IPS-NIHi11 (cell line): ENCODE measurements at places on chromosomes 7 and 10.
A peak's percentile ranks its signal among the peaks of the same experiment; 100 is the strongest.

DNA sequence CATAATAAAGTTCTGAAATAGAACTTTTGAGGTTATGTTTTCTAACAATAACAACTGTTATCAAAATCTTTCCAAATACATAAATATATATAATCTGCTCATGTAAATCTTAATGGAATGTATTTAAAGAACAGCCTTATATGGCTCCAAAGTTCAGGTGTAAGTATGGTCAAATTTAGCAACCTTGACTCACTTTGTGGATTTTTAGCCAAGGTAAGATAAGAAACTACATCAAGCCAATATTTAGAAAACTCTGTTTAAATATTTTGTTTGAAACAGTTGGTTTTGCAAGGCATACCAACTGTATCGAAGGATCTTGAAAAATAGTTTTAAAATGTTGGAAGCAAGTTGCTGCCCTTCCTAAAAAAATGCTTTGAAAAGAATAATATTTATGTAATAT, 228.9 kb upstream of the SEMA3D start:
- DNase-seq, result no peak

- no peak for DNase-seq
Observed at GRCh38 chr10:89245802-89246201, 5.8 kb downstream of the LIPA start.

GRCh38 chr10:17237915-17238444, 9.9 kb downstream of the VIM start:
- no peak for DNase-seq

DNA sequence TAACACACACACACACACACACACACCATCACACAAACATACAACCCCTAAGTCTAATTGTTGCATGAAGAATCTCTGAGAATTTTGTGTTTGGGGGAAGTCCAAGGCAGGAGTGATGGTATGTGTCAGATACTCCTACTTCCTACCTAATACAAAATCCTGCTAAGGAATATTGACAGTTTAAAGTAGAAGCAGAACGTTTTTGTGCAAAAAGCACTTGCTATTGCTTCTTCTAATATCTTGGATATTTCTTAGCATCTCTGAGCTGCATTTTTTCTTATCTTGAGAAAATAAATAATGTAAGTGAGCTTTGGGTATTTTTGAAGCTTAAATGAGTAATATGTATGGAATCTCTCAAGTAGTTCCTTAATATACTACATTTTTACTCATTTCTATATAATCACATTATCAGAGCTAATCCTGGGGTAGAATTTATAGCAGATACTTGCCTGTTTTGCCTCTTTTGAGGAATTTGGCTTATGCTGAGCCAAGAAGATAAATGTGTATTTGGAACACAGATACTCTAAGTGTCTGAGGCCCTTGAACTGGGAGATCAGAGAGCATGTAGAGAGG, 212.3 kb downstream of the DKK1 start:
- no peak for DNase-seq

- no peak for DNase-seq
Observed at GRCh38 chr7:43636093-43636492, 53.2 kb downstream of the STK17A start.

DNA sequence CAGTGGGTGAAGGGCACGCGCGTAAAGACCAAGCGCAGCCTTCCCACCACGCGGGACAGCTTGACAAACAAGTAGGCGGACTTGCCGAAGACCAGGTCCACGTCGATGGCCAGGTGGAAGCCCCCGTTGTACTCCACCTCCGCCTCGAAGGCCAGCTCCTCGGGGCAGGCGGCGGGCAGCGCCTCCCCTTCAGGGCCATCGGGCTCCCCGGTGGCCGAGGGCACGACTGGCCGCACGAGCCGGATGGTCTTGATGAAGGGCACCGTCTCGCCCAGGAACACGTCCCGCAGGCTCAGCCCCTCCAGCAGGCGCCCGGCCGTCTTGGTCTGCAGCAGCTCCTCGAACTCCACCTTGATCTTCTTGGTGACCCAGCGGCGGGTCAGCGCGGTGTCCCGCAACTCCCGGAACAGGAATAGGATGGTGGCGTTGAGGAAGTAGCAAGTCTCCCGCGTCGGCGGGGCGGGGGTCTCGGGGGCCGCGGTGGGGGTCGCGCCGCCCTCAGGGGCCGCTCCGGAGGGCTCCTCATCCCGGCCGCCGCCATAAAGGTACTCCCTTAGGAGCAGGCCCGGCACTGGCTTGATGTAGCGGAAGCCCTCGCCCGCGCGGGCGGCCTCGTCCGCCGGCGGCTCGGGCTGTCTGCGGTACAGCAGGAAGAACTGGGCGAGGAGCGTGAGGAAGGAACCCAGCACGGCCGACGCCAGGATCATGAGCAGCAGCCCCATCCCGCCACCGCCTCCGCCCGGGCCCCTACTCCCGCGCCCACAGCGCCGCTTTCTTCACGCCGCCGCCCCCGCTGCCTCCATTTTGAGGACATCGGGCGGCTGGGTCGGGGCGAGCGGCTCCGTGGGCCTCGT, 507 bp downstream of the PDZD8 start:
- peak; percentile 21 for DNase-seq

DNA sequence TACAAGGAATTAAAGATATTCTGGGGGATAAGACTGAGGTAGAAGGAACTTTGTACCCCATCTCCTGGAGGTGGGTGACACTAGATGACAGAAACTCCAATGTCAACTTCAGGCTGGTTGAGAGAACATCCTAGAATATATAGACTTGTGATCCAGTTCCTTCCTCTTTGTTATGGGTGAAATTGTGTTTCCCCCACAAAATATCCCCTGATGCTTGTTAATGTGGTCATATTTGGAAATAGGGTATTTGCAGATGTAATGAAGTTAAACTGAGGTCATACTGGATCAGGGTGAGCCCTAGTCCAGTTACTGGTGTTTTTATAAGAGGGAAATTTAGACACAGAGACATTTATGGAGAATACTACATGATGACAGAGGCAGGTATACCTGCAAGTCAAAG, 114.0 kb upstream of the NAMPT start:
- DNase-seq, result no peak

DNA sequence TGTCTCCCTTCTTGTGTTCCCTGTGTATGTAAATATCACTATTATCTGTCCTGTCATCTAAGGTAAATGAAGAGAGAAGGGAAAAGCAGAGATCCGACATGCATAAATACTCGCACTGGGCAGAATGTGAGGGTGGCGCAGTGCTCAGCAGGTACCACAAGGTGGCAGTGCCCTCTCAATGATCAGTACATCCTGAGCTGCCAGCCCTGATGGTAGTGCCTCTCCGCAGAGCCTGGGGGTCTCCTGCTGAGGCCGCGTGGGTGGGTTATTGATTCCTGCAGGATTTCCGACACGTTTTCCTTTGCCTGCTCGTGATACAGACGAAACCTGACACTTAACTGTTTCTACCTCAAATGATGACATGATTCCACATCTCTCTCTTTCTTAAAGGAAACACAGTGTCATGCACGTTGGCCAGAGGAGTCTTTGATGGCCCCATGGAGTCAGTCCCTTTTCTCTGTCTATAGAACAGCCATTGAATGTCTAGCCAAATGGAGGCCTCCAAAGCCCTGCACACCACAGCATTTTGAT, 19.8 kb downstream of the RGR start:
- peak; percentile 88 for DNase-seq

DNA sequence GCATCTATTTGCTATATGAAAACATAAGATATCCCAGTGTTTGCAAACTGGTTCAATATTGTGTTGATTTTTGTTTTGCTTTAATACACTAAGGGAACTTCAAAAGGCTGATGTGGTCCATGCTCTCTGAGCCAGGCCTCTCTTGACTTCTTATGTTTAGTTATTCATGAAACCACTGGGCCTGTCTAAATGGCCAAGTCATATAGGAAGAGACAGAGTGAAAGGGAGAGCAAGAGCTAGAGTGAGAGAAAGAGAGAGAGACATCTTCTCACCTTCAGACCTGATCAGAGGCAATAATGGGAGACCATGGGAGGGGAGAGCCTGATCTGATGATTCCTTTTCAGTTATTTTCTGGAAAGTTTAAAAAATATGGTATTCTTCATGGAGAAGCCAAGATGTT, 6.1 kb upstream of the FAS start:
- no peak for DNase-seq

DNA sequence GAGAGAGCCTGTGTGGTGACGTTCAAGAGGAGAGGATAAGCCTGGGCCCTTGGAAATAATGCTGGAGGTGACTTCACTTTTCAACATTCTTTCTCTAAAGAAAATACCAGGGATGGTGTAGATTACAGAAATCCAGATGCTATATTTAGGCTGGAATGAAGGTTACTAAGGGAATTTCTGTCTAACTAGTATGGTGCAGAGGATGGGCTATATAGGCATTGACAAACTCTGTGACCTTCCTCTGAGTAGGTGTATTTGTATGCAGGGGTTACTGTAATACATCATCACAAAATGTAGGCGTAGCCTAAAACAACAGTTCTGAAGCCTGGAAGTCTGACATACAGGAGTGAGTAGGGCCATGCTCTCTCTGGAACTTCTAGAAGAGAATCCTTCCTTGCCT, 155.3 kb upstream of the INHBA start:
- DNase-seq, result no peak

GRCh38 chr10:103885617-103886016, 30.2 kb upstream of the SH3PXD2A start:
- DNase-seq, result no peak

- DNase-seq, result no peak
Observed at GRCh38 chr7:48237354-48237753, 66.1 kb downstream of the ABCA13 start.

GRCh38 chr7:41648501-41648900, 54.4 kb downstream of the INHBA start:
- no peak for DNase-seq

DNA sequence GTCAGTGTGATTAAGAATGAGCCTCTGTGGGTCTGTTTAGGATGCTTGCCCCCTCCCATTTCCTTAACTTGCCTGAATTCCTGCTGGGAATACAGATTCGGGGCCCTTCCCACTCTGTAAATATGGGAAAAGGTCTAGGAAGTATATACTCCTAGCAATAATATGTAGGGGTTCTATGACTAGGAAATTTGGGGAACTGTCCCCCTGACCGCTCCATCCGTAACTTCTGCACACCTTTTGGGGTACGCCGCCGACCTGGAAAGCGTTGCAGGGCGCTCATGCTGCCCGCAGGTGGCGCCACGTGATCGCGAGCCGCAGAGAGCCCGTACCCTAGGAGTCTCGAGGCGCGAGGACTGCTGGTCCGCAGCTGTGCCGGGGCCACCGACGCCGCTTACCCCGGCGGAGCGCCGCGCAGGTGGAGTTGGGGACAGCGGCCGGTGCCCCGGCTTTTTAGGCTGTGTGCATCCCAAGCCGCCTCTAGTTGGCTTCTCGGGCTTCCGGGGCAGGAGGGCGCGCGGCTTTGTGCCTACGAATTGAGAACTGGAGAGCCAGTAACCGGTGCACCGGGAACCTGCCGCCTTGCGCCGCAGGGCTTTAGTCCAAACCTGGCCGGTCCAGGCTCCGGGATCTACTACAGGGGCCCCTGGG, 656 bp upstream of the CNNM2 start:
- DNase-seq, result peak; percentile 81

DNA sequence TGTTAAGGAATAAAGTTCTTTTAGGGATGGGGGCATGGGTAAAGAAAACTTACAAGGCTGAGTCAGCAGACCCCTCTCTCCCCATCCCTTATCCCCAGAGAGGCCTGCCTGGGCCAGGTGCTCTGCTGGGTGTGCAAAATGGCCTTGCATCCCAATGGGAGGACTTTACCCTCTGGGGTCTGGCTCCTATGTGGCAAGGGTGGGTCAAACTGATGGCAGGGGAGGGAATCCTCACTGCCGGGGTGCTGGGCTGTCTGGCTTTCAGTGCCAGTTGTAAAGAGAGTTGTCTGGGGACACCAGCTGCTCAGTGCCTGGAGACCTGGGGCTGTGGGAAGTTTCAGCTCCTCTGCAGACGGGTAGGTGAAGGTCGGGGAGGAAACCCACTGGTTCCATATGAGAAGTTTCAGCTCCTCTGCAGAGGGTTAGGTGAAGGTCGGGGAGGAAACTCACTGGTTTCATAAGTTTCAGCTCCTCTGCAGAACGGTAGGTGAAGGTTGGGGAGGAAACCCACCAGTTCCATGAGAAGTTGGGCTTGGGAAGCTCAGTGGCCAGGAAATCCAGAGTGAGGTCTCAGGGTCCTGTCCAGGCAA, 127.2 kb upstream of the PODXL start:
- no peak for DNase-seq

DNA sequence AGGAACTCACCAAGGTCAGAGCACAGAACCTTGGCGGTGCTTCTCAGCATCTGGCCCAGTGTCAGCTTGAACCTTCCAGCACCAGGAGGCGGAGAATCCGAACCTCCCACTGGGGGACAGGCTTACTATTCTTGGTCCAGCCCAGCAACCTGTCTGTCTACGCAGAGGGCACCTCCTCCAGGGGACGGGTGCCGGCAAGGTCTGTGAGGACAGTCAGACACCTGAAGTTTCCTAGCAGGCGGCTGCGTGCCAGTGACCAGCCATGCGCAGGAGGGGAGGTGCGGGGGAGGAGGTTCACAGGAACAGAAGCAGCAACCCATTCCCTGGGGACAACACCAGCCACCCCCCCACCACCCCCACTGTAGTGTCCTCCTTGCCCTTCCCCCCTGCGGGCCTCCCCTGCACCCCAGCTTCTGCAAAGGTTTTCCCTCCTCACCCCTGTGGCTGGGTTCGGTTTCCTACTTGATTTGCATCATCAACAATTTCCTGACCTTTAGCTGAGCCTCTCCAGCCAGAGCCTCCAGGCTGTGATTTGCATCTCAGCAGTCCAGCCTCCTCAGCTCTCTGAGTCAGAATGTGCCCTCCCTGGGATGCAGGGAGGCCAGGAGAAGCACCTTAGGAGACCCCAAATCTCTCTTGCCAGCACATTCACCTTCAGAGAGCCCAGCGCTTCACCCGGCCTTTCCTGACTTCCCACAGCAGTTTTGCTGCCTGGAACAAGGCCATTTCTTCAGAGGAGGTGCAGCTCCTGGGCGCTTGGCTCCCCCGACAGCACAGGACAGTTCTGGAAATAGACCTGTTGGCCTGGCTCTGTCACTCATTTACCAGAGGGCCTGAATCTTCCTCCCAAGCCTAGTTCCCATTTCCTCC, 107.5 kb upstream of the NPS start:
- DNase-seq, result peak; percentile 82

GRCh38 chr10:101766753-101767599, 8.9 kb downstream of the FGF8 start:
- no peak for DNase-seq

GRCh38 chr7:1787681-1788235, 117.7 kb downstream of the ELFN1 start:
- no peak for DNase-seq

DNA sequence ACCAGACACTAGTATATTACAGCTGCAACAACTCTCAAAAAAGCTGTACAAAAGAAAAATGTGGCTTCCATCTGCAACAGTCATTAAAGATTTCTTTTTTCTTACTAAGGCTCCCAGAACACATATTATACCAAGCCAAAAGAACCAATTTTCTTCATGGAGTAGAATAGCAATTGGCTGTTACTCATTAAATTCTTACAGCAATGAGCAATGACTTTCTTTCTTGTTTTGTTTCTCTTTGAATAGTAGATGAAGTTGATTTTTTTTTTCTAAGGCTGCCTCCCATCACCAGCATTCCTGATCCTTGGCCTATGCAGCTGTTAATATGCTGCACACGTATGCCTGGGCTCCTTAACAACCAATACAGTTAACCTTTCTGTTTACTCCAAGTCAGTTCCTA, 36.6 kb upstream of the SPOCK2 start:
- no peak for DNase-seq
